ENCODE measurements at places on chromosomes 4 and X.

DNA sequence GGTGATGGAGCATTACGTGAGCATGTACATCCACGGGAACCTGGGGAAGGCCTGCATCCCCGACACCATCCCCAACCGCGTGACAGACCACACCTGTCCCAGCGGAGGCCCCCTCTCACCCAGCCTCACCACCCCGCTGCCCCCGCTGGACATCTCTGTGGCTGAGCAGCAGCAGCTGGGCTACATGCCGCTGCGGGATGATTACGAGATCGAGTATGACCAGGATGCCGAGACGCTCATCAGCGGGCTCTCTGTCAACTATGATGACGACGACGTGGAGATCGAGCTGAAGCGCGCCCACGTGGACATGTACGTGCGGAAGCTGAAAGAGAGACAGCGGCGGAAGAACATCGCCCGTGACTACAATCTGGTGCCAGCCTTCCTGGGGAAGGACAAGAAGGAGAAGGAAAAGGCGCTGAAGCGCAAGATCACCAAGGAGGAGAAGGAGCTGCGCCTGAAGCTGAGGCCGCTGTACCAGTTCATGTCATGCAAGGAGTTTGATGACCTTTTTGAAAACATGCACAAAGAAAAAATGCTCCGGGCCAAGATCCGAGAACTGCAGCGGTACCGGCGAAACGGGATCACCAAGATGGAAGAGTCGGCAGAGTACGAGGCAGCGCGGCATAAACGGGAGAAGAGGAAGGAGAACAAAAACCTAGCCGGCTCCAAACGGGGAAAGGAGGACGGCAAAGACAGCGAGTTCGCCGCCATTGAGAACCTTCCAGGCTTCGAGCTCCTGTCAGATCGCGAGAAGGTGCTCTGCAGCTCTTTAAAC is 11.1 kb downstream of the TADA2B start:
- DNase-seq: no peak

GRCh38 chr4:138821331-138821730 is 194.2 kb upstream of the NOCT start:
- DNase-seq: no peak

GRCh38 chrX:57286507-57287251 is at the start of gene FAAH2:
Gene FAAH2 (plus strand): TSS chrX:57286706. CDS start chrX:57286826, 120 bp downstream.
- DNase-seq: no peak

GRCh38 chr4:101762534-101762933 is 28.0 kb upstream of the BANK1 start:
- no peak for DNase-seq

All from foreskin fibroblast (primary cell).